Trophoblast cell (in vitro differentiated cells and primary cell): ENCODE measurements at places on chromosomes 1 and 21.
A peak's percentile ranks its signal among the peaks of the same experiment; 100 is the strongest.

- no peak for DNase-seq
Measured at GRCh38 chr21:24829397-24829796, 777.9 kb downstream of the MRPL39 start.

- no peak for DNase-seq
Measured at GRCh38 chr1:67957066-67957465, 93.4 kb downstream of the DIRAS3 start.

DNA sequence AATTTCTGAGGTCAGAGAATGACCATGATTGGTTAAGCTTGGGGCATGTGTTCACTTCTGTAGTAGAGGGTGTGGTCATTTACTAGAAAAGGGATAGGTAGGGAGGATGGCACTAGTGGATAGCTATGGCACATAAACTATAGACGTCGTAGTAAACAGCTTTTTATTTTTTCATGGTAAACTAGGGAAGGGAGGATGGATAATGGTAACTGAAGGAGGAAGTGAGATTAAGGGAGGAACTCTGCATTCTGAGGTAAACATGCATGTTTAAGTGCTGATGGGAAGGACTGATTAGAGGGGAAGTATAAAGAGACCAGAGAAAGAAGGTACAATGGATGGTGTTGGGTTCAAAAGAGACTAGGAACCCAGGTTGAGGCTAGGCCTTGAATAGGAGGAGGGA lies 26.9 kb downstream of the PTGS2 start:
- no peak for DNase-seq

DNA sequence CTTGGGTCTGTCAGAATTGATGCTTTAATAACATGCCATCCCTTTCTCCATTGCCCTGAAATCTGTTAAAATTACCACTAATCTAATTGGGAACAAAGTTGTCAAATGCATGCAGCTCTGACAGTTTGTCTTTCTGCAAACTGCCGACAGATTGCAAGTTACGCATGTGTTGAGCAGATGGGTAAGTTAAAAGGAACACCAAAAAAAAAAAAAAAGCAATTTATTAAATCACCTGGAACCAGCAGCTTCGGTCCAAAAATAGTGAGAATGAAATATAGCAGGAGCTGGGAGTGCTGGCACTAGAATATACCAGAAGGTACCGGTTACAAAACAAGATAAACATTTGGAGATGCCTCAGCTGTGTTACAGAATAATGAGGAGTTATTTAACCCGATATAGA lies 149.6 kb upstream of the C1orf87 start:
- no peak for DNase-seq

GRCh38 chr1:61620536-61620935 lies 104.4 kb downstream of the TM2D1 start:
- no peak for DNase-seq

- peak; percentile 8 for DNase-seq
Measured at GRCh38 chr1:101996825-101997465, at the start of gene OLFM3. Gene OLFM3, minus strand, starts transcription at chr1:101996926.

DNA sequence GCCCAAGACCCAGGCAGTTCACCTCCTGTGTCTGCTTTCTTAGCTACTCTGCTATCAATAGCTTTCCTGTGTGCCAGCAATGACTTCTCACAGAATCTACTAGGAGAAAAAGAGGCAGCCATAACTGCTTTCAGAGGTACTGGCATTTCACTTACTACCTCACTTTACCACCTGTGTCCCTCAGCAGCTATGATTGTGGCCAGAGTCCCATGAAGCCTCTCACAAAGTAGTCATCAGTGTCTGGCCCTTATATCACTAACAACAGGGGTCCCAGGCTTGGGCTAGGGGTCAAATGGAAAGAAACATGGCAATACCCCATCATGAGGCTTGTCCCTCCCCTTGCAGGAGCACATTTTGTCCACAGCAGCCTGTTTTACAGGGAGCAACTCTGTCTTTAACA lies 62.7 kb upstream of the EPS8L3 start:
- DNase-seq: no peak

DNA sequence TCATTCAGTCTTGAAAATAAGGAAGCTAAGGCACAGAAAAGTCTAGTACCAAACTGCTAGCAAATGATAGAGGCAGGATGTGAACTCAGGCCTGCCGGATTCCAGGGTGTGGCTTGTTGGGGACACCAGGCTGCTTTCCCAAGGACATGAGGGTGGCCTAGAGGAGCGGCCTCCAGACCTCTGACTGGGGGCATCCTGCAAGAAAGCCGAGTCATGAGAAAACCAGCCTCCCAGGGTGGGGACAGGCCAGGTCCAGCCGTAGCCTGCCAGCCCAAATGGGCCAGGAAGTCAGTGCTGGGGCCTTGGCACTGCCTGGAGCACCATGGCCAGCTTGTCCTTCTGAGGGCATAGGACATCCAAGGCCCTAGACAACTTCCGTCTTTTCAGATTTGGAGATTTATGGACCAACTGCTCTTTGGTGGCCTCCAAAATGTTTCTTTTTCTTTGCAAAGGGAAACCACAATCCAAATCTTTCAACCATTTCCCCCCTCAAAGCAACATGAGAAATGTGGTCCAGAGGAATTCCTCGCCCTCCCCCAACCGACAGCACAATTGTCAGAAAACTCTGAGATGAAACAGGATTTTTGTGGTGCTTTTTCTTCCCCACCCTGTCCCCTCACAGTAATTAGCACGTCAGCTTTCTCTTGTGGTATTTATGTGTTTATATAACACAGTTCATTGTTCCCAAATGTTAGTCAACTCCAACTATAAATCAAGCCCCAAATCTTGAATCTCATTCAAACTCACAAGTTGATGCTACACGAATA lies 212.3 kb downstream of the KAZN start:
- no peak for DNase-seq

DNA sequence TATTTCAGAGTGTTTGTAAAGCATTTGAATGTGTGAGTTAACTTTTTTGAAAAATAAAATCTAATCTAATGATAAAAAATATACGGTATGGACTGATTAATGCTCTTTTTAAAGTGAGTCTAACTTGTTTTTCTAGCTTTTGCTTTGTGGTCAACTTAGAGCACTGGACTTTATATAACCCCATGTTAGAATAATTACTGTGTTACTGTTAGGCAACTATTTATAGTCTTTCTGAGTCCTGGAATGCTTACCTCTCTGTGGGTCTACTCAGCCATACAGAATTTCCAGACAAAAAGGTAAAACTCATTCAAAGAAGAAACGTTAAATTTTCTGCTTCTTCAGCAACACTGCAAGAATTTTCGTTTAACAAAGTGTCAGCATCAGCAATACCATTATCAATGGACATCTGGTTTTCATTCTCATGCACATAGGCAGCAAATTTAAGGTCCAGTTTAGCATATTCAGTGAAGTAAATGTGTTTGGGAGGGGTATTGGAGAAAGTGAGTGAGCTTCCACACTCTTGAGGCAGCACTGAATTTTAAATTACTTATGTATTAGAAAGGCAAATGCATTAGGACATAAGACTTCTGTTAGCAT lies 664.7 kb upstream of the NEGR1 start:
- no peak for DNase-seq

- no peak for DNase-seq
Measured at GRCh38 chr1:213622365-213623063, 365.3 kb upstream of the PROX1 start.

GRCh38 chr1:177902266-177902665 lies 67.6 kb downstream of the SEC16B start:
- DNase-seq: no peak

- DNase-seq: no peak
Measured at GRCh38 chr1:81406292-81406999, 394.3 kb upstream of the ADGRL2 start.

DNA sequence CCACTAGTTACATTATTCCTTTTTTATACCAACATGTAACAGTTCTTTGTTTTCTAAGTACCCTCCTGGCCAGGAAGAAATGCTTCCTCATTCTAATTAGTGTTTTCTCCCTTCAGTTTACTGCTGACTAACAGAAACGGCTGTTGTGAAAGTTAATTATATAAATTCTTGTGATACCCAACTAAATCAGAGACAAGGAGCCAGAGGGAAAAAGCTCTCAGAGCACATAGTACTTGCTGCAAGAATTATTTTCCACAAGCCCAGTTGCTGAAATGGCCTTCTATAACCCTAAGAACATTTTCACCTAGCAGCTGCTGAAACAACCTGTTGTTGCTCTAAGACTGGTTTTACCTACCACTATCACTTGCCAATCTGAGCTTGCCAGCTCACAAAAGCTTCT lies 82.4 kb downstream of the FAF1 start:
- no peak for DNase-seq

GRCh38 chr1:235266325-235266724 lies 61.7 kb downstream of the ARID4B start:
- no peak for DNase-seq

DNA sequence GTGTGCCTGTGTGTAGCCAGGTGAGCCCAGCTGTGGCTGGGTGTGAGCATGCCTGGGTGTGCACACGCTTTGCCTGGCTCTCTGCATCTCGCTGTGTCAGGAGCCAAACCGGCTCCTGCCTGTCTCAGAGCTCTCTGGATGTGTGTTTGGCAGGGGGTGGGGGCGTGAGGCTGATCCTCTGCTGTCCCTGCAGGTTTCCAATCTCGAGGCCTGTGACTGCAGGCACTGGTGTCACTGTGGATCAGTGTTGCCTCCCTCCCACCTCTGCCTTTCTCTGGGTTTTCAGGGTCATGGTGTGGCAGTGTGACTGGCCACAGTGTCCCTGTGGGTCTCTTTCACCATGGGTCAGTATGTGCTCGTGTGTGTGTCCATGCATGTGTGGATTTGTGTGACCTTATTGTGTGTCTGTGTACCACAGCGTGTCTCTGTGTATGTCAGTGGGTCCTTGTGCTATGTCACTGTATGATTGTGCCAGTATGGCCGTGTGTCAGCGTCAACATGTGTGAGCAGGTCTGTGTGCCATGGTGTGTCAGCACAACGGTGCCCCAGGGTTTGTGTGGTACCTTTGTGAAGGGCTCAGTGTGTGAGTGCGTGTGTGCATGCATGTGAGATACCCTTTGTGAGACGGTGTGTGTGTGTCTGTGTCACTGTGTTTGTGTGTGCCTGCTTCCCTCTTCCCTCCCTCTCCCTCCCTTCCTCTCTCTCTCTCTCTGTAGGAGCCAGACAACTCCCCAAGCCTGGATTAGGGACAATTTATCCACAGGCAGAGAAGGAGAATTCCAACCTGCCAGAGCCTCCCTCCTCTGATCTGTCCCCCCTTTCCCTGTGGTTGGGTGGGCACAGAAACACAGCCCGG lies 43.4 kb downstream of the AHDC1 start:
- no peak for DNase-seq

DNA sequence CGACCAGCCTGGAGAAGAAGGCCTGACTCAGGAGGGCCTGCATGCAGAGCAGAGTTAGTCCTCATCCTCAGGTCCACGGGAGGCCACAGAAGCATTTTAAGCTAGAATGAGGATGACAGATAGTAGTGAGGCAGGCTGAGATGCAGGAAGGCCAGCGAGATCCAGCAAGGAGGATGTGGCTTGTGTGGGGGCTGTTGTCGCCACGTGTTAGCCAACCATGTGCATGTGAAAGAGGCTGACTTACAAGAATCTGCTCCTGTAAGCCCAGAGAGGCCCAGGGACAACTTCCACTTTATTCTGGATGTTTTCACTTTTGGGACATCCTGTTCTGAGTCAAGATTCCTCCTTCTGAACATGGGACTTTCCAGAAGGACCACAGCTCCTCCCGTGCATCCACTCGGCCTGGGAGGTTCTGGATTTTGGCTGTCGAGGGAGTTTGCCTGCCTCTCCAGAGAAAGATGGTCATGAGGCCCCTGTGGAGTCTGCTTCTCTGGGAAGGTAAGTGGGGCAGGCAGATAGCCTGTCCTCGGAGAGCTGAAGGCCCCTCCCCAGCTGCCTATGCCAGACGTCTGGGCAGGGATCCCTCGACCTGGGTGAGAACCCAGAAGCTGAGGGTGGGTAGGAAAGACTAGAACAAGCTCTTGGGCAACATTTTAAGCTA lies at the start of gene SLAMF8:
Gene SLAMF8 (plus strand): TSS at position 433 of the 661 bp plus-strand sequence. CDS start 26 bp downstream, at position 459.
- peak; percentile 38 for DNase-seq

GRCh38 chr1:239772446-239772845 lies 319.2 kb upstream of the FMN2 start:
- no peak for DNase-seq

DNA sequence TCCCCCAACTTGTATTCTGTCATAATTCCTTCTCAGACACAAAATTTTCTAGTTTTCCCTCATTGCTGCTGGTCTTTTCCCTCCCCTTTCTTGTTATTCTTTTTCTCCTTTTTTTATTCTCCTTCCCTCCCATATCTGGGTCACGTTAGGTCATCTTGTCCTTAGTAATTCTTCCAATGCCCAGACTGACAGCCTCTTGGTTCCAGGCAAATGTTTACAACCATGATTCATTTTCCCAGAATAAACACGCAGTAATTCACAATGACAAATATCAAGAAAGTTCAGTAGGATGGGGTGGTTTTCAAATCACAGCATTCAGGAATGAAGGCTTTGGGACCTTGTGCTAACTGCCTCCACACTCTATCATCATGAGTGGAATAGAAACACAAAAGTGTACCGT lies 25.2 kb downstream of the NHLH2 start:
- no peak for DNase-seq

- DNase-seq: no peak
Measured at GRCh38 chr21:42366292-42367010, at the start of gene TFF1. Gene TFF1, minus strand, starts transcription at chr21:42366535. Its CDS starts 40 bp downstream, at chr21:42366495.

- DNase-seq: no peak
Measured at GRCh38 chr1:230820568-230820967, 47.8 kb downstream of the C1orf198 start.

GRCh38 chr1:2404890-2405511 lies 7.4 kb downstream of the PEX10 start:
- DNase-seq: no peak

- no peak for DNase-seq
Measured at GRCh38 chr1:214244252-214244651, 36.7 kb upstream of the SMYD2 start.

GRCh38 chr1:34188418-34188817 lies 11.7 kb downstream of the C1orf94 start:
- DNase-seq: no peak

DNA sequence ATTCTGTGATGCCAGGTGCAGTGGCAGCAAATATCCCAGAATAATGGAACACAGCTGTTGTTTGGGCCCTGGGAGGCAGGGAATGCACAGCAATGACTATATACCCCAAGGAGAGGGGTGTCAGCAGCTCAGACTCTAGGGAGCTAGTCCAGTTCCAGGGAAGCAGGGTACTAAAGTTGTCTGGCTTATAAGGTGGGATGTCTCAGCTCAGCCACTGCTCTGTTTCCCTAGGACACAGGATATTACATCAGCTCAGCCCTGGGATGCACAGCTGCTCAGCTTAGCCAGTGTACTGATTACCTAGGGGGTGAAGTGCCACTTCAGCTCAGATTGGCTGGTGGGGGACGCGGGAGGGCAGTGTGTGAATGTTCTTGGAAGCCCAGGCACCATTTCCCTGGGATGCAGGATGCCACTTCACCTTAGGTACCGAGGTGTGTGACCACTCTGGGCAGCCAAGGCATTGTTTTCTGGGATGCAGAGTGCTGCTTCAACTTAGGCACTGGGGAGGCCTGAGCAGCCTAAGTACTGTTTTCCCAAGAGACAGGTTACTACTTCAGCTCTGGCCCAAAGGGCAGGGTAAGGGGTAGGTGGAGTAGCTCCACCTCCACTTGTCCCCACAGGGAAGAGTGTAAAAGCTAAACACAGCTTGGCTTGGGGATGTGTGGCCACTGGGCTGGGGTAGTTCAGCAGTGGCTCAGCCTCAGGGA lies 59.4 kb downstream of the DIPK1A start:
- no peak for DNase-seq
